ENCODE measurements at places on chromosomes 4 and X. TPM values are rescaled to one million over a fixed set of nuclear protein-coding genes. Genes with fewer than 3 reads are reported as not detected.

Gene DOK7
- 0.83 TPM for total RNA-seq

Gene SLC26A1
- total RNA-seq = 40.6 TPM

Gene UCP1
- total RNA-seq = not detected

Gene HSFX1
- 0.78 TPM for total RNA-seq

Gene SPANXC
- total RNA-seq = not detected

Gene TBCK
- total RNA-seq = 17.6 TPM

Gene GSX2
- not detected for total RNA-seq

Gene ARHGEF9
- 7.5 TPM for total RNA-seq
